Prostate gland (tissue), 2 donors: ENCODE measurements at places on chromosomes 11 and 22.
A peak's percentile ranks its signal among the peaks of the same experiment; 100 is the strongest.

GRCh38 chr11:19244621-19245020, 3.9 kb upstream of the E2F8 start:
- no peaks in the 10 kb centered on the region for H3K4me1 ChIP-seq
- no peak for DNase-seq
- H3K27ac ChIP-seq = no peak overlapping the region
- no peak overlapping the region for H3K4me3 ChIP-seq
- no peaks in the 10 kb centered on the region for H3K36me3 ChIP-seq

- H3K4me1 ChIP-seq = peaks cover 9% of the 10 kb centered on the region
- H3K27me3 ChIP-seq = no peaks in the 10 kb centered on the region
- no peak overlapping the region for H3K27ac ChIP-seq
- no peak for DNase-seq
- H3K36me3 ChIP-seq = no peaks in the 10 kb centered on the region
These were observed 2.2 kb upstream of the VPS11 start for GRCh38 chr11:119065369-119065768.

DNA sequence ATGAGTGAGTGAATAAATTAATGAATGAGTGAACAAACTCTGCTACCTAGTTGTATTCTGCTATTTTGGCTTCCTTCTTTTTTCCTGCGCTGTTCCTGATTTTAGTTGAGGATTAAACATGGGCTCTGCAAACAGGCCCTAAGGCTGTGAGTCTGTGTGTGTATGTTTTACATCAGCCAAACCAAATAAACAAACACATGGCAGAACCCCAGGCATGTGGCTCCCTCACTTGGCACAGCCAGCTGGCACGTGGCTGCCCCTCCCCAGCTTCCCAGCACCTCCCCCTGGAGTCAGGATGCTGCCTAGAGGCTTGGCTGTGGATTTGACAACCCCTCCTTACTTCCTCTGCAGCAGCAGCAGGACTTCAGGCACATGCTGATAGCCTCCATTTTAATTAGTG, 593.2 kb downstream of the INSC start:
- no peaks in the 10 kb centered on the region for H3K4me1 ChIP-seq
- peak; percentile 81 for DNase-seq

DNA sequence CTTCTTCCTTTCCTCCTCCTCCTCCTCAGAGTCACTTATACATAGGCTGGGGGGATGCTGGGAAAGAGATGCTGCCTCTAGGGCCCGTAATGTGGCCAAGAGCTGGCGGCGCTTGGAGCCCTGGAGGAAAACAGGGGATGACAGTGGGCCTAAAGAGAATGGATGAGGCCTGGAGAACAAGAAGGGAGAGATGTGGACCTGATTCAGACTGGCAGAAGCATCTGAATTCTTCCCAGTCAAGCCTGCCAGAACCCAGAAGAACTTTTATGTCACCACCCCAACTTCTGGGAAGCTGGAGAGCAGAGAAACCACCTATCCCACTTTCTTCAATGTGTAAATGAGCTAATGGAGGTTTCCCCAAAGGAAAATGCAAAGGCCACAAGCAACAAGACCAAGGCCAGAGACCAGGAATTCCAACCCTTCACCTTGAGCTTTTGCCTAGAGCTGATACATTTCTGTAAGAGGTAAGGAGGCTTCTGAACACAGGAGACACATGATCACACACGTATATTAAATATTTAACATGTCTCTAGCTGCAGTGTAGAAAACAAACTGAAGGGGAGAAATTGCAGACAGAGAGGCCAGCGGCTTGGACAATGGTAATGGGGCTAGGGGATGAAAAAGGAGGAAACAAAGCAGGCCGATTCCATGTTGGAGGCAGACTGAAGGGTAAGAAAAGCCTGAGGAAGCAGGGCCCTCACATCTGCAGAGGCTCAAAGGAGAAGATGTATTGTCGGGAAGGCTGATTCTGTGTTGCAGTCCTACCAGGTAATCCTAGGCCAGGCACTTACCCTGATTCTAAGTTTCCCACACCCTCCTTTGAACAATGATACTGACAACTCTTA, 1.1 kb downstream of the RRP8 start:
- no peaks in the 10 kb centered on the region for H3K27me3 ChIP-seq
- H3K36me3 ChIP-seq = peaks cover 7% of the 10 kb centered on the region
- peaks cover 9% of the 10 kb centered on the region for H3K4me1 ChIP-seq
- H3K27ac ChIP-seq = no peak overlapping the region
- DNase-seq = peak; percentile 3

GRCh38 chr22:38869663-38870062, 2.4 kb downstream of the CBX6 start:
- H3K36me3 ChIP-seq = peaks cover 8% of the 10 kb centered on the region
- H3K4me1 ChIP-seq = peaks cover 12% of the 10 kb centered on the region
- H3K27ac ChIP-seq = no peak overlapping the region
- H3K4me3 ChIP-seq = no peak overlapping the region
- no peak for DNase-seq

DNA sequence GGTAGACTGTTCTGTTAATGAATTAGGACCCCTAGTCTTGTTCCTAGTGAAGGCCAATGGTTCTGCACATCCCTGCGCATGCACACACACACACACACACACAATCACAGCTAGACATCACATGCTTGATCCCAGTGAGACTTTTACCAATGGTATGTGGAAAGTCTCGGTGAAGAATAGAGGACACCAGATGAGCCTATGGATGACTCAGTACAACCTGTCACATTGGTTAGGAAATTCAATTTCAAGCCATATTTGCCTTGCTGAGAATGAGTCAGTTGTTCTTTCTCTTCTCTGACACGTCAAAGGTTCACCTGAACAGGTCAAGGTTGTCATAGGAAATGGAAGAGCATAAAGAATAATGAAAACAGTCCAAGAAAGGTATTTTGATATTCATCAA, 122.0 kb downstream of the SLC17A6 start:
- H3K36me3 ChIP-seq = no peaks in the 10 kb centered on the region
- H3K4me3 ChIP-seq = no peak overlapping the region
- H3K27ac ChIP-seq = no peak overlapping the region

DNA sequence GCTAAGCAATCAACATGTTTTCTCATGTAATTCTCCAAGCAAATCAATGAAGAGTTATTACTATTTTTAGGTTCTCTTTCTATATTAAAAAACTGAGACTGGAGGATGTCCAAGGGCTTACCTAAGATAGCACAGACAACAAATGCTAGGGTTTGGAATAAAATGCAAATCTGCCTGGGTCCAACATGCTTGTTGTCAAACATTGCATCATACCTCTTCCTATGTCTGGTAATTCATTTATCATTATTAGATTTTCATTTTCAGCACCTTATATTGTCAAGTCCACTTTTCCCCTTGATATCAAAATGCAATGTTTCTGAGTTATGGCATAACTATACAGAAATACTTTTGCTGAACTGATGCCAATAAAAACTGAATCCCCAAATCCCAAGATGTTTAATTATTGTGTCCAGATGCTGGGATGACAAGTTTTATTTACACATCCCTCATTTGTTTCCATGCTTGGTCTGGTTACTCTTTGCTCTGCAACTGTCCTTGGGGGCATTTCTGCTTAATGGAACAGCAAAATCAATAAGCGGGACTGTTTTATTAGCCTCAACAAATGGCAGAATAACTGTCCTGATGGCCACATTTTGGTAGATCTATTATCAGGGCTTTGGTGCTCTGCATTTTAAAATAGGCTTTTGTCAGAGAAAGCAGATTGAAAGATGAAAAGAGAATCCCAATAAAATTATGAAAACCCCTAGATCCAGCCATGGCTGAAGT, 86.0 kb downstream of the C11orf87 start:
- no peaks in the 10 kb centered on the region for H3K4me1 ChIP-seq
- H3K4me3 ChIP-seq = no peak overlapping the region
- no peak overlapping the region for H3K27ac ChIP-seq
- no peaks in the 10 kb centered on the region for H3K36me3 ChIP-seq
- no peak for DNase-seq

- H3K27ac ChIP-seq = no peak overlapping the region
- H3K36me3 ChIP-seq = no peaks in the 10 kb centered on the region
- no peaks in the 10 kb centered on the region for H3K27me3 ChIP-seq
These were observed 9.9 kb downstream of the KCNQ1OT1 start for GRCh38 chr11:2689651-2690575.

- peak overlapping the region; percentile 76 for H3K27ac ChIP-seq
- H3K4me1 ChIP-seq = no peaks in the 10 kb centered on the region
- peaks cover 3% of the 10 kb centered on the region for H3K27me3 ChIP-seq
These were observed 15.8 kb downstream of the BLID start for GRCh38 chr11:122100037-122100755.

DNA sequence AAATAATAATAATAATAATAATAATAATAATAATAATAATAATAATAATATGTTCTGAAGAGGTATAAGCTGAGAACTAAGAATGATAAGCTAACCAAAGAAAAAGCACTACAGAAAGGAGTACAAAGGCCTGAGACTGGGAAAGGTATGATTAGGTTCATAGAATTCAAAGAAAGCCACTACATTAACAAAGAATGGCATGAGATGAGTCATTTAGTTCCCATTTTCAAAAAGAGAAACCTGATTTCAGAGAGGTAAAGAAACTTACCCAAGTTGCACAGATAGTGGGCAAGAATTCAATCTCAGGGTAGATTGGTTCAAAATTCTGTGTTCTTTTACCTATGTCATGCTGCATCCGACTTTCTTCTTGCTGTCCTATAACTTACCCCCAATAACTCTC, 350.9 kb downstream of the TTC28 start:
- H3K4me3 ChIP-seq = no peak overlapping the region
- no peaks in the 10 kb centered on the region for H3K27me3 ChIP-seq
- H3K27ac ChIP-seq = no peak overlapping the region
- DNase-seq = no peak
- H3K36me3 ChIP-seq = no peaks in the 10 kb centered on the region
- no peaks in the 10 kb centered on the region for H3K4me1 ChIP-seq

GRCh38 chr11:20397281-20397680, 9.8 kb downstream of the PRMT3 start:
- H3K27me3 ChIP-seq = no peaks in the 10 kb centered on the region
- no peak overlapping the region for H3K4me3 ChIP-seq
- no peak for DNase-seq
- no peak overlapping the region for H3K27ac ChIP-seq

DNA sequence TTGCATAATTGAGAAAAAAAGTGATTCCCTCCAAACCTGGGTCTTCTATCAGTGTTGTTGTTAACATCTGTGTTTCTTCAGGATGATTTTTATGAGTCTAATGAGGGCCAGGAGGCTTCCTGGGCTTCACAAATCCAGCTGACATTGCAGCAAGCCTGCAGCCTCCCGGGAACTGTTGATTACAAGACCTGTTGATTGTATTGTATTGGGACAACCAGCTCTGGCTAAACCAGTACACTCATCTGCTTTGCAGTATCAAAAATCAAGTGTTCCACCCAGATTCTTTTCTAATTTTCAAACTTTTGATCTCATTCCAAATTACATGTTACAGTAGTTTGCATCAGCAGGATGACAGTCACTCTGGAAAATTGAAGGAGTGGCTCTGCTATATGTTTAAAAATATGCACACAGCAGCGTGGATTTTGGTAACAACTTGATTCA, 16.1 kb upstream of the PRSS23 start:
- no peaks in the 10 kb centered on the region for H3K27me3 ChIP-seq
- H3K36me3 ChIP-seq = no peaks in the 10 kb centered on the region
- H3K4me1 ChIP-seq = no peaks in the 10 kb centered on the region
- DNase-seq = no peak
- no peak overlapping the region for H3K27ac ChIP-seq

GRCh38 chr22:32106930-32107329, 52.2 kb downstream of the C22orf42 start:
- no peaks in the 10 kb centered on the region for H3K36me3 ChIP-seq
- no peak overlapping the region for H3K4me3 ChIP-seq
- no peak for DNase-seq
- H3K27me3 ChIP-seq = no peaks in the 10 kb centered on the region
- no peaks in the 10 kb centered on the region for H3K4me1 ChIP-seq
- no peak overlapping the region for H3K27ac ChIP-seq

GRCh38 chr22:19810381-19811201, 44.1 kb downstream of the GNB1L start:
- H3K4me1 ChIP-seq = peaks cover 12% of the 10 kb centered on the region
- H3K27me3 ChIP-seq = no peaks in the 10 kb centered on the region
- no peak overlapping the region for H3K4me3 ChIP-seq
- DNase-seq = no peak

- H3K4me3 ChIP-seq = no peak overlapping the region
- no peaks in the 10 kb centered on the region for H3K36me3 ChIP-seq
- H3K4me1 ChIP-seq = no peaks in the 10 kb centered on the region
- no peaks in the 10 kb centered on the region for H3K27me3 ChIP-seq
- no peak for DNase-seq
- H3K27ac ChIP-seq = no peak overlapping the region
These were observed 38.5 kb downstream of the GAB2 start for GRCh38 chr11:78379039-78379670.

- no peak overlapping the region for H3K4me3 ChIP-seq
- peaks cover 13% of the 10 kb centered on the region for H3K4me1 ChIP-seq
- peak overlapping the region; percentile 84 for H3K27ac ChIP-seq
- H3K27me3 ChIP-seq = no peaks in the 10 kb centered on the region
These were observed 13.5 kb downstream of the SREBF2 start for GRCh38 chr22:41846268-41846987.

- no peak overlapping the region for H3K4me3 ChIP-seq
- no peaks in the 10 kb centered on the region for H3K27me3 ChIP-seq
- H3K4me1 ChIP-seq = peaks cover 17% of the 10 kb centered on the region
- peak; percentile 89 for DNase-seq
- H3K36me3 ChIP-seq = no peaks in the 10 kb centered on the region
These were observed 2.4 kb upstream of the PPFIBP2 start for GRCh38 chr11:7511401-7511800.

DNA sequence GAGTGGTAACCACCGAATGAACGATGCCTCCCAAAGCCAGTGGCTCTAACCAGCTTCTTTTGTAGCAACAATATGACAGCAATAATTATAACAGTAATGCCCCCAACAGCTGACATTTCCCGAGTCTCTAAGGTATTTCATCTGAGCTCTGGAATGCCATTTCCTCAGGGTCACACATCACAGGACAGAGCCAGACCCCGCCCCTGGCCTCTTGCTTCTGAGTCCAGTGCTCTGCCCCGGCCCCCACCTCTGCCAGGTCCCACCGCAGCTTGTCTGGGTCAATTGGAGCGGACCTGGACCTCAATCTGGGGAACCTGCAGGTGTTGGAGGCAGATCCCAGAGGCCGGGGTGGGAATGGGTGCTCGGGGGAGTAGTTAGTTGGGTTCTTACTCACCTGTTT, 63.8 kb downstream of the IGLL1 start:
- H3K36me3 ChIP-seq = no peaks in the 10 kb centered on the region
- H3K4me1 ChIP-seq = peaks cover 11% of the 10 kb centered on the region
- no peaks in the 10 kb centered on the region for H3K27me3 ChIP-seq
- H3K27ac ChIP-seq = no peak overlapping the region
- no peak overlapping the region for H3K4me3 ChIP-seq
- no peak for DNase-seq

GRCh38 chr11:37687130-37687529, 1089.1 kb upstream of the RAG2 start:
- no peak for DNase-seq
- no peaks in the 10 kb centered on the region for H3K36me3 ChIP-seq
- H3K4me3 ChIP-seq = no peak overlapping the region
- no peak overlapping the region for H3K27ac ChIP-seq
- H3K4me1 ChIP-seq = no peaks in the 10 kb centered on the region
- H3K27me3 ChIP-seq = no peaks in the 10 kb centered on the region
